ENCODE measurements at places on chromosomes 5 and 9.
A peak's percentile ranks its signal among the peaks of the same experiment; 100 is the strongest.

- no peak for DNase-seq
Measured at GRCh38 chr9:89114741-89115140, 63.9 kb downstream of the SHC3 start.

DNA sequence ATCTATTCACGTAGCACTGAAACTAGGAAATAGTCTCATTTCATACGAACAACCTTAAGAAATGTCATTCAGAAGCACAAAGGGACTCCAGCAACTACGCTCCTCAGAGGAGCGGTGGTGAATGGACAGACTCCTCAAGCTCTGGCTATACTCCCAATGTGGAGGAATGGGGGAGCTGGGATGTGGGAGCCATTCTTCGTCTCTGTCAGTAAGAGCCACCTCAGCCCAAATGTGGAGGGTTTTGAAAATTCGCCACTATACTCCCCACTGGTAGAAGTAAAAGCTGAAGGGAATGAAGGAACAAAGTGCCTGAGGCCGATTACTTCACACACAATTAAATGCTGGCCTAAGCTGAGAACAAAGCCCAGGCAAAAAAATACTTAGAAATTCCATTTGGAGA, 96.3 kb downstream of the ADAMTS12 start:
- DNase-seq = no peak

DNA sequence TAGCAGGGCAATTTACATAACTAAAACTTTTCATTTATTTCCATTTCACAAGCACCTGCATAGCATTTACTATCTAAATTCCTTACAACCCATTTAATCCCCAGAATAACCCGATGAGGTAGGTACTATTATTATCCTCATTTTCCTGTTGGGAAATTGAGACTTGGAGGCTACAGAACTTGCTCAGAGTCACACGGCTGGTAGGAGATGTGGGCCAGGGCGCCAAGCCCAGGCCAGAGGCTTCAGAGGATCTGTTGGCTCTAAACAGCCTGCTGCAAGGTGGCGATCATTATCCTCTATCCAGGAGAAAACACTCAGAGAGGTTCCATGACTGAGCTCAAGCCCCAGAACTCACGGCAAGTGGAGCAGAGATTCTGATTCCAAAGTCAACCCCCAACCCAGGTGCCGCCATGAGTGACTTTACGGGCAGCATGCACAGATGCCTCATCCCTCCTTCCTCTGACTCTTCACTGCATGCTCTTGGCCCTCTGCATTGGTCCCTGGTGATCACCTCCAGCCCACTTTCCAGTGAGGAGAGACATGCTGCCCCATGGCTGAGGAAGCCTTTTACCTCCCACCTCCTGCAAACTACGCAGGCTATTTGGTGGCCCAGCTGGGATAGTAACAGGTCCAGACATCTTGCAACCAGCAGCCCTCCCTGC, 168.4 kb upstream of the FSTL4 start:
- no peak for DNase-seq

- DNase-seq = no peak
Measured at GRCh38 chr9:107405511-107405910, 84.1 kb downstream of the KLF4 start.

GRCh38 chr5:13932011-13932410, 12.5 kb downstream of the DNAH5 start:
- DNase-seq = no peak

DNA sequence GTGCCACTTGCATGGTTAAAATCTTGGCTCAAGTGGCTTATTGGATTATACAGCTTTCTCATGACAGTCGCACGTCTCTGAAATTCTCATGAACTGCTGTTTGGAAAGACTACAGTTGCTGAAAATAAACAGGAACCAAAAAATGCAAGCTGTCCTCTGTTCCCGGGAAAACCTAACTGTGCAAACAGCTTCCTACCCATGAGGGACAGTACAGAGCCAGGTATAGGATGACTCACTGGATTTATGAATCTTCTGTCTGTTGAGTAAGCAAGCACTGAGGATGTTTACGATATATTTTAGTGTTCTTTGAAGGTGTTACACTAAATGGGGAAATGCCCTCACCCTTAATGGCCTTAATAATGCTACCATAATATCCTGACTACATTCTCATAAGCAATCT, 380.3 kb upstream of the TNC start:
- no peak for DNase-seq

DNA sequence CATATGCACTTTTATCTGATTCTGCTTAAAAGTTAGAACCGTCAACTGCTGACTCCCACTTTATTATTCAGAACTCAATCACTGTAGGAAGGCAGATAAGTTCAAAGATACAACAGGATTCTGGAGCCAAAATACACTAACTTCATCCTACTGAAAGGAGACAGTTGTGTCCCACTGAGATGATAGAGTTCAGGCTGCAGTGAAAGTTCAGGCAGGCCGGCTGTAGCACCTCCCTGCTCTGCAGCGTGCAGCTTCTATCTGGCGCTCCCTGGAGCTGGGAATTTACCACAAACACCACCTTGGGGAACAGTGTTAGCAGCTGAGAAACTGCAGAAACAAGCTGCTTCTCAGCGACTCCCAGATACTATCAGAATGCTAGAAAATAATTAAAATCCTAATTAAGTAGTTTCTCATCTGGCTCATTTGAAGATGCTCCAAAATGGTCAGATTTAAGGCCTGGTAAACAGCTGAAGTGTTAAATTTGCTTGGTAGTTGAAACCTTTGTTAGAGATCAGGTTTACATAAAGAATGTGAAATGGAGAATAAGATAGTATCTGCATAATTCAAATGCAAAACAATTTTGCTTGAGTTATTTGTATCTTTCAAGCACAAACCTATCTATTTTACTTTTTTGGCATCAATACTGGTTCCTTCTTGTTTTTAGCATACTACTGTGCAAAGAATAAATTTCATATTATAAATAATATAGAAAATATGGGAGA, 52.3 kb upstream of the CNTLN start:
- peak; percentile 14 for DNase-seq

- DNase-seq = no peak
Measured at GRCh38 chr9:105511446-105511845, 46.5 kb upstream of the FKTN start.

DNA sequence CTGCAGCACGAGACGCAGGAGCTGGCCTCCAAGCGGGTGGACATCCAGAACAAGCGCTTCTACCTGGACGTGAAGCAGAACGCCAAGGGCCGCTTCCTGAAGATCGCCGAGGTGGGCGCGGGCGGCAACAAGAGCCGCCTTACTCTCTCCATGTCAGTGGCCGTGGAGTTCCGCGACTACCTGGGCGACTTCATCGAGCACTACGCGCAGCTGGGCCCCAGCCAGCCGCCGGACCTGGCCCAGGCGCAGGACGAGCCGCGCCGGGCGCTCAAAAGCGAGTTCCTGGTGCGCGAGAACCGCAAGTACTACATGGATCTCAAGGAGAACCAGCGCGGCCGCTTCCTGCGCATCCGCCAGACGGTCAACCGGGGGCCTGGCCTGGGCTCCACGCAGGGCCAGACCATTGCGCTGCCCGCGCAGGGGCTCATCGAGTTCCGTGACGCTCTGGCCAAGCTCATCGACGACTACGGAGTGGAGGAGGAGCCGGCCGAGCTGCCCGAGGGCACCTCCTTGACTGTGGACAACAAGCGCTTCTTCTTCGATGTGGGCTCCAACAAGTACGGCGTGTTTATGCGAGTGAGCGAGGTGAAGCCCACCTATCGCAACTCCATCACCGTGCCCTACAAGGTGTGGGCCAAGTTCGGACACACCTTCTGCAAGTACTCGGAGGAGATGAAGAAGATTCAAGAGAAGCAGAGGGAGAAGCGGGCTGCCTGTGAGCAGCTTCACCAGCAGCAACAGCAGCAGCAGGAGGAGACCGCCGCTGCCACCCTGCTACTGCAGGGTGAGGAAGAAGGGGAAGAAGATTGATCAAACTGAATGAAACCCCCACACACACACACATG, 654 bp downstream of the PURA start:
- peak; percentile 76 for DNase-seq

GRCh38 chr9:83584995-83585394, 37.9 kb upstream of the IDNK start:
- DNase-seq = no peak

DNA sequence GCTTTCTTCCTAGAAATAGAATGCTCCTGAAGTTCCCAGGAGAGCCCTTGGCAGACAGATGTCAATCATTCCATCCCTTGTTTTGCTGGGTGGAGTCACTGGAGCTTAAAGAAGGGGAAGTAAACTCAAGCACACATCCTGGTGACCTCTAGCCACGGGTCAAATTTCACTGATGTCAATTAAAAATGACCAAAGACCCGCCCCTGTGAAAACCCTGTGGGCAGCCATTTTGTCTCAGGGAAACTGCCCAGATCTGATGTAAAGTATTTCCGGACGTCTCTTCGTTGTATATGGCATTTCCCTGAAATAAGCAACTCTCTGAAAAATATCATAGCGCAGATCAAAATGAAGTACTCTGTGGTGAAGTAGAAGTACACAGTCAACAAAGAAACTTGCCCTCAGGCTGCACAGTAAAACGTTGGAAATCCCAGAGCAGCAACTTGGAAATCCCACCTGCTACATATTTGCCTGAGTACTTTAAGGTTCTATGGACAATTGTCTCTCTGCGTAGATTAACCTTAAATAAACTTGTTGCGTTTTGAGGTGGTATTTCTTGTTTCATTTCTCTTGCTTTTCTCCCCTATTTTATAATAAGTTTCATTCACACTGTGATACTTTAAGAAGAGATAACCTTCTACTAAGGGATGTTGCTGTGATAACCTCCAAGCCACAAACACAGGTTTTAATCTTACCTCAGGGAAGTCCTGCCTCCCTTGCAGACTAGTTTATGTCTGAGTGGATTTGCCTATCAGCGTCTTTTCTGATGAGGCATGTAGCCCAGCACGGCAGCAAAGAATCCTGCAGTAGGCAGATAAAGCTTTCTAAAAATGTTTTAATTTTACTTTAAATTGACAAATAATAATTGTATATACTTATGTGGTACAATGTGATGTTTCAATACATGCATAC, 60.9 kb upstream of the PIP5K1B start:
- peak; percentile 39 for DNase-seq

GRCh38 chr5:151021746-151022145, 1.4 kb downstream of the GPX3 start:
- no peak for DNase-seq

GRCh38 chr5:172846249-172846648, 12.2 kb downstream of the ERGIC1 start:
- DNase-seq = no peak

DNA sequence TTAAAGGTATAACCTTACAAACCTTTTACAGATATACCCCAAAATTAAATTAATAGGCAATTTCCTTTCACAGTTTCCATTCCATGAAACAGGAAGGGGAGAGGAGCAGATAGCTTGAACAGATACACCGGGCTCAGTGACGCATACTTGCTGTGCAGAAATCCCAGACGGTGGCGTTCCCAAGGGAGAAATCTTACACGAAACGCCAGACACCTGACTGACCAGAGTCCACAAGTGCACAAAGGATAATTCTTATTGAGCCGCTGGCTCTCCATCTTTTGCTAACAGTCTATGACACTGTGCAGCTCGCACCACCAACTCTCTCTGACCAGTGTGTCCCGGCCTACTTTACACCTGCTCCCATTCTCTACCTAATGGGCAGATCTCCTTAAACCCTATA, 37.4 kb downstream of the PTCH1 start:
- peak; percentile 49 for DNase-seq

- DNase-seq = no peak
Measured at GRCh38 chr5:126274076-126274762, 149.0 kb upstream of the GRAMD2B start.

GRCh38 chr5:169164481-169164925, 136.4 kb downstream of the SLIT3 start:
- no peak for DNase-seq

DNA sequence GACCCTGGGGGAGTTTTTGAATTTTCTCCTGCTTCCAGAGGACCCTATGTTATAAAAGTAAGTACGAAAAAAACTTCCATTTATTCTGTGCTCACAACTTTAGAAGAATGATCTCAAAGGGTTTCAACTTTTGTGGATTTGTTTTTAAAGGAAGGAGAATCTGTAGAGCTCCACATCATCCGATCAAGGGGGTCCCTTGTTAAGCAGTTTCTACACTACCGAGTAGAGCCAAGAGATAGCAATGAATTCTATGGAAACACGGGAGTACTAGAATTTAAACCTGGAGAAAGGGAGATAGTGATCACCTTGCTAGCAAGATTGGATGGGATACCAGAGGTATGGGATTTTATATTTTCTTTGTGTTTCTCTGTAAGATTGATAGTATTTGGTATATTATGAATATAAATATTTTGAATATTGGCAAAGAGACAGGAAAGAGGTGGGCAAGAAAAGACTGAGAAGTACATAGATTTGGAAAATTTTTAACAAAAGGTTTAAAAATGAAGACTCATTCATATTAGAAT, 84.2 kb downstream of the ADGRV1 start:
- DNase-seq = no peak

DNA sequence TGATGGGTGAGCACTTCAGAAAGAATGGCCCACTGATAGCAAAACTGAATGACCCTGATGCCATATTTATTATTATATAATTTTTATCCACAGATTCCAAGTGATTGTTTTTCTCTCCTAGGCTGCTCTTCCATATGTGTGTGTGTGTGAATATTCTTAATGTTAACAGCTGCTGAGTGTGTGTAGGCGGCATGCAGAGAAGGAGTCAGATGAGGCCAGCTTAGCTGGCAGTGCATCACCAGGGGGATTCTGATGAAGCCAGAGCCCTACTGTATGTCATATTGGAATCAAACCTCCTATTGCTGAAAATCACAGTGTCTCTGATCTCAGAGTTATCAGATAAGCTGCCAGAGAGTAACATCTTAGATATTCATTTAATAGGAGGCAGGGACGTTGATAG, 177.1 kb downstream of the DMAC1 start:
- DNase-seq = no peak

DNA sequence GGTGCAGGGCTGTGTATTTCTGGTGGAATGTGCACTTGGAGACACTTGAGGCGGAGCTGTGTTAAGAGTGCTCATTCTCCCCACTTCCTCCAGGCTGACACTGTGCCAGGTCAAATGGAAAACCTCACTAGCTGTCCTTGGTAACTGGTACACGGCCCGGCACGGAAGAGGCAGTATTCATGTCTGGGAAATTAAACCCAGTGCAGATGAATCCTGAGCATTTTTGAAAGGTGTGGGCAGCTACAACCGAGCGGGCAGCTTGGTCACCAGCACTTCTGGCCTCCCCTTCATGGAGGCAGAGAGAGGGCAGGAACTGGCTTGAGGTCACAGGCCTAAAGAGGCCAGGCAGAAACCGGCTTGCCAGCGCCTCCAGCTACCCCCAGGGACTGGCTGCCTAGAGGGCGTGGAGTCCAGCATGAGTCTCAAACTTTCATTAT, 1.6 kb downstream of the CLPTM1L start:
- DNase-seq = no peak

DNA sequence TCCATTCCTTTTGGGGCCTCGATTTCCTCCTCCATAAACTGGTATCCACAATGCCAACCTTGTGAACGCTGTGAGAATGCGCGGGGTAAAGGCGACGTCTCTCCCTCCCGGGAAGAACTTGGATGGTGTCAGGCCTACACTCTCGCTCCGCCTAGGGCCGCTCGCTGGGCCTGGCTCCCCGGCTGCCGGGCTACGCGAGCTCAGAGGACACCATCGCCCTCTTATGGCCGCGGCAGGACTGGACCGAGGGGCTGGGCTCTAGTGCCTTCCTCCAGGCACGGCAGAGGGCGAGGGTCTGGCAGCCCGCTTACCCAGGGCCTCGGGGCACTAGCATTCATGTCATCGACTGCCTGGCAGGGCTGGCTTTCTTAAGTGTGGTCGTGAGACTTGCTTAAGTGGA, 1.3 kb upstream of the EXOSC2 start:
- DNase-seq = no peak

GRCh38 chr5:1545126-1545804, 21.5 kb upstream of the LPCAT1 start:
- no peak for DNase-seq

- no peak for DNase-seq
Measured at GRCh38 chr5:140213370-140213983, 38.5 kb downstream of the CYSTM1 start.

- no peak for DNase-seq
Measured at GRCh38 chr9:114925039-114925438, 5.4 kb downstream of the TNFSF8 start.

All from NCI-H526 treated with DMSO at 0.1 percent for 48 hours (cell line).